ENCODE measurements at places on chromosomes 13 and 19. TPM values are rescaled to one million over a fixed set of nuclear protein-coding genes. Genes with fewer than 3 reads are reported as not detected.

DNA sequence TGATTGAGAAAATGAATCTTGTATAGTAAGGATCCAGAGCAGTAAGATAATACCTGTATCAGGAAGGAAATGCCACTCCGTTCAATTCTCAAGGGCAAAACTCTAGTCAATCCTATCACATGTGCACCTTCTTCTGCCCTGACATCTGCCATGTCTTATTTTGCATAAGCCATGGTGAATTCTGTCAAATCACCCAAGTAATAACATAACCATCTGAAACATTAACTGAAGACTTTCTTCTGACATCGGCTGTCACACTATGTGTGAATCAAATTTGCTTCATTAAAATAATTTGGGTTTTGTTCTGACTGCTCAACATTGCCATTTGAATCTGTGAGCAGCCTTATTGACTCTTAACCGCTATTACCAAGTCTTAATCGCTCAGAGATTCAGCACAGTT is 91.2 kb downstream of the PCDH9 start:
- no peak for DNase-seq

DNA sequence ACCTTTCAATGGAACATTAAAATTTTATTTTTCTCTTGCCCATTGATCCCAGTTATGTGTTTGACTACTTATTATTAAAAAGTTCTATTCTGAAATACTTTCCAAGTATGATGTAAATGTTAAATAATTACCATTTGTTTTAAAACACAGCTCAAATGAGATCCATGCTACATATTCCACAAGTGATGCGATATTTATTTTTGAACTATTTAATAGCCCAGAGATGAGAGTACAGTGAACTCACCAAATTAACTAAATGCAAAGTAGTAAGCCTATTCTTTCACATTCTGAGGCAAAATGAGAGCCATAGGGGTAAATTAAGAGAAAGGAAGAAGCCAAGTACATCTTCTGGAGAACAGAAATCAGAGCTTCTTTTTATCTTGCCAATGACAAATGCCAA is 1.2 kb upstream of the DCLK1 start:
- DNase-seq: no peak

- no peak for DNase-seq
Measured at GRCh38 chr13:47005756-47006414, 109.0 kb upstream of the HTR2A start.

Gene FGF22
- polyA plus RNA-seq: 0.35 TPM

Gene NAXD
- polyA plus RNA-seq: 40.4 TPM

Gene FLT3
- 0.39 TPM for polyA plus RNA-seq

Gene STXBP2
- 61.0 TPM for polyA plus RNA-seq

Gene OR7A5
- not detected for polyA plus RNA-seq
